Pons (tissue), 1 donor: ENCODE measurements at places on chromosomes 6 and 20.

- no peak for DNase-seq
Observed at GRCh38 chr20:60694763-60695162, 557.3 kb upstream of the CDH4 start.

DNA sequence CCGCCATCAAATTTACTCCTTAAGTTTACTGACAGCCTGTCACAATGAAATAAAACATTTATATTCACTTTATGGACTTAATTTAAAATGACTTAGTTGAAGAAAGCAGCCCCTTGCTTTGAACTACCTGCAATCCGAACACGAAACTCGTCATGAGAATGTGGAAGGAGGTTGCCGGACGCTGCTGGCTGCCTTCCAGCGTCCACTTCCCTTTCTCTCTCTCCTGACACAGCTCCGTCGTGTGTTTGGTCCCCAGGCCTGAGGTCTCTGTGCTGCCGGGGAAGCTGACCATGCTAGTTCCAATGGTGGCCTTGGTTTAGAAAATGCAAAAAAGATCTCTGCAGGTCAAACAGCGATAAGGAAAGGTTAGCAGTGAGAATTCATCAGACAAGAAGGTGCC is 519.7 kb downstream of the CDH26 start:
- peak; percentile 30 for DNase-seq

DNA sequence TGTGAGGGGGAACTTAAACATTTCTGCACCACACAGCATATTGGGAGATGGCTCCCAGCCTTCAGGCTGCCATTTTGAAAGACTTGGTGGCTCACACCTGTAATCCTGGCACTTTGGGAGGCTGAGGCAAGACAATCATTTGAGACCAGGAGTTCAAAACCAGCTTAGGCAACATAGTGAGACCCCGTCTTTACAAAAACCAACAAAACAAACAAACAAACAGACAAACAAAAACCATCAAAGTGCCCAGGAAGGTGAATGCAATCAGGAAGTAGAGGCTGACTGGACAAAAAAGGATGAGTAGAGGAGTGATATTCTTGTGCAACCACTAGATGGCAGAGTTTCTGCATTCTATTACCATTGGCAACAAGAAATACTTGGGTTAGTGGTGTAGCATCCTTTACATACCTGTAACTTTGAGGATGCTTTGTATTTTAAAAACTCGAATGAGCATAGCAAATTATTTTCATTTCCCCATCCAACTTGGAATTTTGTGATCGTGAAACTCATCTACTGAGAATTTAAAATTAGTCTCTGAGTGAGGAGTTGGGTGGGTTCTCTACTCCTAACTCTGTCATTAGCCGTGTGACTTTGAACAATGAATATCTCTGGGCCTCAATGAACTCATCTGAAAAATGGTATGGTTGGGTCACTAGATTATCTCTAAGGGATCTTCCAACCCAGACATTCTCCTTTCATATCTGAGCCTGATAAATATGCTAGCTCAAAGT is 84.4 kb downstream of the CRYBG1 start:
- DNase-seq: peak; percentile 67

GRCh38 chr20:33443006-33443511 is 504 bp downstream of the SNTA1 start:
- no peak for DNase-seq

GRCh38 chr6:61044011-61044410 is 1242.0 kb downstream of the KHDRBS2 start:
- DNase-seq: no peak

- peak; percentile 20 for DNase-seq
Observed at GRCh38 chr6:104682722-104683643, 176.7 kb downstream of the HACE1 start.

GRCh38 chr20:37915434-37915787 is 12.5 kb downstream of the VSTM2L start:
- no peak for DNase-seq

- DNase-seq: no peak
Observed at GRCh38 chr20:31764641-31765305, 25.7 kb downstream of the TPX2 start.
